Ecto neural progenitor cell (in vitro differentiated cells): ENCODE measurements at places on chromosomes 5 and 9.

- DNase-seq, result no peak
These were observed 23.9 kb downstream of the PIK3R1 start for GRCh38 chr5:68239487-68239886.

GRCh38 chr5:74693191-74693590 lies 8.2 kb downstream of the HEXB start:
- DNase-seq, result no peak

- no peak for DNase-seq
These were observed 159.8 kb downstream of the PALM2AKAP2 start for GRCh38 chr9:109939698-109940342.

GRCh38 chr9:133405508-133406438 lies 12.0 kb downstream of the REXO4 start:
- no peak for DNase-seq

- DNase-seq, result no peak
These were observed 30.9 kb downstream of the GRAMD2B start for GRCh38 chr5:126454081-126454480.

GRCh38 chr9:5040730-5041389 lies 55.8 kb downstream of the JAK2 start:
- DNase-seq, result no peak

- DNase-seq, result peak; percentile 49
These were observed 77.3 kb upstream of the MAN2A1 start for GRCh38 chr5:109612278-109612905.

- DNase-seq, result no peak
These were observed 3.2 kb upstream of the NSD1 start for GRCh38 chr5:177130211-177131018.

- DNase-seq, result peak; percentile 27
These were observed 134.1 kb downstream of the ROR2 start for GRCh38 chr9:91815896-91816295.

GRCh38 chr5:59758566-59758965 lies 135.0 kb downstream of the PDE4D start:
- no peak for DNase-seq

DNA sequence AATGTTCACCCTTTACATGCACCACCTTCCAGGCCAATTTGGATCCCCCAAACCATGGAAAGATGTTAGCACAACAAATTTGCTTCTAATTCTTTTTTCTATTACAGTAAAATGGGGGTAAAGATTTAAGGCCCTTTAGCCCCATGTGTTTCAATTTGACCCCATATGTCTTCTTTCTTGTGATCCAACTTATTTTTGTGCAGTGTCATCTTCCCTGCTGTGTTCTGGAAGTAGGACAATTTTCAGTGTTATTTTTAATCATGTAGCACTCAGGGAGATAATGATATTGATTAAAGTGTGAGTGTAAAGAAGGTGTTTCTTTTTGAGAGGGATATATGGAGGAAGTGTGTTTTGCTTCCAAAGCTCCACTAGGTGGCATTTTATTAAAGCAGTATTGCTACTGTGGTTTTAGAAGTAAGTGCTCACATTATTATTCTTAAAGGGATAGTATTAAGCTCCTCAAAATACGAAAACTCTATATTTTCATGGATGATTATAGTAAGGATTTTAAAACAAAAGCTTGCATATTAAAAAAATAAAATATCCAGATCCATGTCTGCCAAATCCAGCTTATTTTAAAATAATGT lies 118.7 kb upstream of the ATP10B start:
- no peak for DNase-seq

DNA sequence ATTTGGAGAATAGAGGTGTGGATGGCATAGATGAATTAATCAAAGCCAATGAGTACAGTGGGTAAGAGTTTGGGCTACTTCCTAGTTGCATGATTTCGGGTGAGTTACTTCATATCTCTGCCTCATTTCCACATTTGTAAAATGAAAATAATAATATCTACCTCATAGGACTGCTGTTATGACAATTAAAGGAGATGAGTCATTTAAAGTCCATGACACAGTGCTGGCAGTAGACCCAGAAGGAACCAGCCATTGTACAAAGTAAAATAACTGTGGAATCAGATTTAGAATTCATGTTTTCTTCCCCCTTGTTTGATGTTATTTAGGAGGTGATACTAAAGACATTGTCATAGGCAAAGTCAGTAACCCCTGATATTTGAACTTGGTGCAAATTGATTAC lies 139.5 kb upstream of the SLC27A6 start:
- DNase-seq, result no peak

DNA sequence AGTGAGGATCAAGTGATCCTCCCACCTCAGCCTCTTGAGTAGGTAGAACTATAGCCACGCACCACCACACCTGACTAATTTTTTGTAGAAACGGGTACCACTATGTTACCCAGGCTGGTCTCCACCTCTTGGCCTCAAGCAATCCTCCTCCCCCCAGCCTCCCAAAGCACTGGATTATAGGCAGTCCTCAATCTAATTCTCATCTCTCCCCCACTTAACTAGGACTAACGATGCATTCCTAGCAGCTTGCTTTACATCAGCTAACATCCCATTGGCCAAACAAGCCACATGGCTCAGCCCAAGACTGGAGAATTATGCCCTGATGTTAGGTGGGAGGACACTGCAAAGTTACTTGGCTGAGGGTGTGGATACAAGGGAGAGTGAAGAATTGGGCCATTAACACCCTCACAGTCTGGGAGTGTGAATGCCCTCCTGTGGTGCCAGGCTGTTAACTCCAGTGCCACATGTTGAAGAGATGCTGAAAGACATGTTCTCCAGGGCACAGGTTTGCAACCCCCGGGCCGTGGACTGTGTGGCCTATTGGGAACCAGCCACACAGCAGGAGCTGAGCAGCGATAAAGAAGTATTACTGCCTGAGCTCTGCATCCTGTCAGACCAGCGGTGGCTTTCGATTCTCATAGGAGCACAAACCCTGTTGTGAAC lies 5.3 kb upstream of the ZNF367 start:
- no peak for DNase-seq

GRCh38 chr5:128487041-128487440 lies 51.0 kb downstream of the FBN2 start:
- DNase-seq, result no peak

DNA sequence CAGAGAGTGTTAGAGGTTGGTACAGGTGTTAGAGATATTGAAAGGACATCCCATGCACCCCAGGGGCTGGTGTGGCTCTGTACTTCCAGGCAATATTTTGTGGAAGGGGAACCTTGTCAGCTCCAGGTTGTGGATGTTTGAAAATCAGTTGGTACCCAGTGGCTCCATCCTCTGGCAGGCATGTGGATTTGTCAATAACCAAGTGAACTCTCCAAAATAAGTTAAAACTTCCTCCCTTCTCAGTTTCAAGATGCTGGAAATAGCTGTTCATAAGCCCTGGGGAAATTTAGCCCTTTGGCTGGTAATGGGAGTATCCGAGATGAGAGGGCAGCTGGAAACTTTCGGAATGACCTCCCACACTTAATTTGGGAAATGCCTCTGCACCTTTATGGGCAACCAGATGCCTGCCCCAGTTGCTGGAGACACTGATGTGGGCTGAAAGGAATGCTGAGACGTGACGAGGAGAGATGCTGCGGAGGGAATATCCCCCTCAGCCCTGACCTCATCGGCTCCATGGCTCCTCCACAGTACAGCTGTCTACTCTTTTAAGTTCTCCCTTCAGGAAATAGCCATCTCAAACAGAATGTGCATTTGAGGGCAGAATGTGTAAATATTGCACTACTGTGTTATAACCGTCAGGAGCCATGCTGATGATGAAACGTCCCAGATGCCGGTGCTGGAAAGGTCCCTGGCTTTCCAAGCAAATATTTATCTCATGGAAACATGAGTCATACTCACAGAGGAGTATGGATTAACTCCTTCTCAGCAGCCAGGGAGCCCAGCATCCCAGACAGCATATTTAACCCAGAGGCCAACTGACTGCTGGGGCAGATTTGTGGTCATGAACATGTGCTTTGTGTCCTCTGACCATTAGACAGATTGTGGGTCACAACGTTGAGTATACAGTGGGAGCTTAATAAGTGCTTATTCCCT lies 29.5 kb downstream of the TGFBI start:
- DNase-seq, result no peak

DNA sequence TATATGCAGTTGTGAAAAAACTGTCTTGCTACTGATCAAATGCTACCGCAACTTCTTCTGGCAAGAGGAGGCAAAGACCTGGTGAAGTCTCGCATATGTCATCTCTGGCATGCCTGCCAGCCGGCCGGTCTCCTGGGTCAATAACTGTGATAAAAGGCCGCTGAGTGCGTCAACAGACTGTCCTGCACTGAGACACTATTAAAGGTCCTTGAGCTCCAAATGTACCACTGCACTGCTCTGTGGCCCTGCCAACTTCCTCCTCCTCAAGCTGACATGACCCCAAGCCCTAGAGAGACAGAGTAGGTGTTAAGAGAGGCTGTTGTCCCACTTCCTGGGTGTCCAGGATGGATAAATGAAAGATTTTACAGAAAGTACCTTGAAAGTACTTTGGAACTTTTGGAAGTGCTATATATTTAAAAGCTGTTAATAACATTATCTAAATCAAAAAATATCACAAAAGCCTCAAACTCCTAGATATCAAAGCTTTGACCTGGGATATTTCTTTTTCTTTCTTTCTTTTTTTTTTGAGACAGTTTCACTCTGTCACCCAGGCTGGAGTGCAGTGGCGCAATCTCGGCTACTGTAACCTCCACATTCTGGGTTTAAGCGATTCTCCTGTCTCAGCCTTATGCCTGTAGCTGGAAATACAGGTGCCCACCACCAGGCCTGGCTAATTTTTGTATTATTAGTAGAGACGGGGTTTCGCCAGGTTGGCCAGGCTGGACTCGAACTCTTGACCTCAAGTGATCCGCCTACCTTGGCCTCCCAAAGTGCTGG lies 31.5 kb downstream of the RAPGEF1 start:
- DNase-seq, result no peak

GRCh38 chr9:122354536-122355199 lies 16.2 kb upstream of the PTGS1 start:
- DNase-seq, result no peak

DNA sequence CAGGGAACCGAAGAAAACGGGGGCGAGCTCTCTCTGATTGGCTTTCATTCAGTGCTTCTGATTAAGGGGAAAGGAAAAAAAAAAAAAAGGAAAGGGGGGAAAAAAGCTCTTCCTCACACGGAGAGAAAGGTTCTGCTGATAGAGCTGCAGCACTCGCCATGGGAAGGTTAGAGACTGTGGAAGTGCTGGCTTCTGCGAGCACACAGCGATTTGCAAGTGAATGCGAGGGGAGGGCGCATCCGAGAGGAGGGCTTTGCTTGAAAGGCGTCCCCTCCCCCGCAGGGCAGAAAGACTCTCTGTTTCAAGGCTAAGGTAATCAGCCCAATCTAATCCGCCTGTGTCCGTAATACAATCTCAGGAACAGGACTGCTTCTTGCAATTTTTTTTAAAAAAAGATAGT lies at the start of gene CDH10:
TSS of gene CDH10 (minus strand) at position 218 of the 400 bp plus-strand sequence. CDS start 51,488 bp downstream, outside the sequence.
- peak; percentile 89 for DNase-seq

DNA sequence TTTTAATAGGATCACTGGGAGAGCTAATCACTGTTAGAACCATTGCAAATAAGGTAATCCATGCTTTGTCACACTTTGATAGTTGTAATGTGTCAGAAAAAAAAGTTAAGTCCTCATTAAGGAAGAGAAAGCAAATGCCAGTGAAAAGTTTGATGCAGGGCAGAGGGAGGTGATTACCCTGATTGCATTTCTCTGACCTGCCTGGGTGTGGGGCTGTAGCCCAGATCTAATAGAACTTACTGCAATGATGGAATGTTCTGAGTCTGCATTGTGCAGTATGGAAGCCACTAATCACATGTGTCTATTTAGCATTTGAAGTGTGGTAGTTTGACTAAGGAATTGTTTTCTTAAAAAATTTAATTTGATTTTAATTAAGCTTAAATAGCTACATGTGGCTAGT lies 202.7 kb downstream of the ATP10B start:
- DNase-seq, result no peak

DNA sequence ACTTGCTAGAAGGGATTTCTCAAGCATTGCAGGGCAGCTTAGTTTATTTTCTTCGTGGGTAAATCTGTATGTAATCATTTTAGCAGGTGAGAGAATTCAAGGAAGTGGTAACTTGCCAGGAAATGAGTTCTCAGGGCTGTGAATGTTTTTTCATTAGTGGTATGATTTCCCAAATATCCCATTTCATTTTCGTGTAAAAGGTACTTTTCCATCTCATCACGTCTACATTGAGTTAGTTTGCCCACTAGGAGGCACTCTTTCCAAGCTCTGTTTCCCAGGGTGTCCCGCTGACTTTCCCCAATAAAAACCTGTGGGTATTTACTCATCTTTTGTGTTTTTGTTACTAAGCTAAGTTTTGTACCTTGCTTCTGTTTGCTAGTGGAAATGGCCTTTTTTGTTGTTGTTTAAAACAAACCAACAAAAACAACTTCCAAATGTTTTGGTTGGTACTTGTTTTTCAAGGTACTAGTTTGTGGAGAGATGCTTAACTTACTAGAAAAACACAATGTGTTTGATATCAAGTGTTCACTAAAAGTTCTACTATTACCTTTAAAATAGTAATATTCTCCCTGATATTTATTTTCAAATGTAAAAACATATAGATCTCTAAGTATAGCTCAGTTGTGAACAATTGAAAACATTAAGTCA lies 373.6 kb downstream of the ADGRV1 start:
- no peak for DNase-seq
